ENCODE measurements at places on chromosomes 1 and 21.

GRCh38 chr1:47532921-47533792 lies 95.3 kb downstream of the FOXD2 start:
- DNase-seq, result peak; percentile 37

- no peak for DNase-seq
These were observed 16.4 kb upstream of the C1orf105 start for GRCh38 chr1:172404121-172404520.

GRCh38 chr1:221747839-221748238 lies 6.0 kb upstream of the DUSP10 start:
- no peak for DNase-seq

GRCh38 chr1:30726773-30727684 lies 3.6 kb upstream of the MATN1 start:
- no peak for DNase-seq

DNA sequence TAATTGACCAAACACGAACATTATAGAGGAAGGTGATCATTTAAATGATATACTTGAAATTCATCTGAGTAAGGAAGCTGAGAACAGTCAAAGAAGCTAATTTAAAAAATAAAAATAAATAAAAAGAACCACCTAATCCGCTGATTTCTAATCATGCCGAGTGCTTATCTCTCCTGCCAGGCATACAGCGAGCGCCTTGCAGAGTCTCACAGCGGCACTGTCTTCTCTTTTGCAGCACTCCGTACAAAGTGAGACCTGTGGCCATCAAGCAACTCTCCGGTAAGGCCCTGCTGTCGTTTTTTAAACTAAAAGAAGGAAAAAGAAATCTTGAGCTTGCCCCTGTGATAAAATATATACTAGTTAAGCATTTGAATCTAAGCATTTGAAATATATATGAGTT lies 45.3 kb downstream of the PDE9A start:
- no peak for DNase-seq

GRCh38 chr1:172640111-172640510 lies 18.8 kb upstream of the FASLG start:
- no peak for DNase-seq

DNA sequence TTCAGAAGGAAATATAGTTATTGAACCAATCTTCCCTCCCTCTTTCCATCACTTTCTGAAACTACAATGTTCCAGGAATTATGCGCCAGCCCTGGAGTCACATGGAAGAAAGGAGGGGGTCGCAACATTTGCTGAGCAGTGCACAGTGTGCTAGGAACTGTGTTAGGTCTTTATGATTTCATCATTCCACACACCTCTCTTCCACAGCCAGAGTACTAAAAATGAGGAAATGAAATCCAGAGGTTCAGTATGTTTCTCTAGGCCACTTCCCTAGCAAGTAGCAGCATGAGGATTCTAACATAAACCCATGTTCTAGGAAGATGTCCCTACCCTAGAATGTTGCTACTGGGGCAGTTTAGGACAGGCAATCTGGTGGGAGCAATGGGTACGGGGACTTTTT lies 158.1 kb downstream of the SLC45A1 start:
- DNase-seq, result no peak

DNA sequence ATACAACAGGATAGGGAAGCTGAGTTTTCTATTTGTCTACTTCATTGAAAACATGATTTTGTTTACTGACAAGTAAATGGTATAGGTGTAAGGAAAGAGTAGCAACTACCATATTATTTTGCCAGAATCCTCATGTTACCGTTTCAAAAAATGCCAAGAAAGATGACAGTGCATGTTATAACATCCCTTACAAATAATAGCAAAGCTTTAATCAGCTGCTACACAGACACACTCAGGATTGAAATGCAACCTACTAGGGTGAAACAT lies 331.5 kb downstream of the CHRM3 start:
- DNase-seq, result no peak

GRCh38 chr1:2462819-2463218 lies 13.3 kb upstream of the PLCH2 start:
- no peak for DNase-seq

DNA sequence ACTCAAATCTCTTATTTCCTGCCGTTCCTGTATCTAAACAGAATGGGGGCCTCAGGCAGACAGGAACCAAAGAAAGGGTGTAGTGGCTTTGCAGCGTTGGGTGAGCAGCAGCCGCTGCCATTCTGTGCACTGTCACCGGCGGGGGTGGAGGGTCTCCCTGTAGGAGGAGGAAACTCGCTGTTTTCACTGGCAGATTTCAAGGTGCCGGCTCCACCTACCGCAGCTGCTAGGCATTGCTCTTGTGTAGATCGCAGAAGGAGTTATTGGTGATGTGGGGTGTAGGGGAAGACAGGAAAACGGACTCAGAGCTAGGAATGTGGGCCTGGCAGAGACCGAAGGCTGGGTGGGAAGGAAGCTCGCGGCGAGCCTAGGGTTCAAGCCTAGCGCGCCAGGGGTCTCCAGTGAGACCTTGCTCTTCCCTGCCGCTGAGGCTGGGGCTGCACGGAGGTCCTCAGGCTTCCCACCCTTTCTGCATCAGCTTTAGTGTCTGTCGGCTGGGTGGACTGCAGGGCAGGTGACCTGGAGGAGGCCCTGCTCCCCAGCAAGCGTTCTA lies 20.8 kb downstream of the ATP5PO start:
- peak; percentile 38 for DNase-seq

DNA sequence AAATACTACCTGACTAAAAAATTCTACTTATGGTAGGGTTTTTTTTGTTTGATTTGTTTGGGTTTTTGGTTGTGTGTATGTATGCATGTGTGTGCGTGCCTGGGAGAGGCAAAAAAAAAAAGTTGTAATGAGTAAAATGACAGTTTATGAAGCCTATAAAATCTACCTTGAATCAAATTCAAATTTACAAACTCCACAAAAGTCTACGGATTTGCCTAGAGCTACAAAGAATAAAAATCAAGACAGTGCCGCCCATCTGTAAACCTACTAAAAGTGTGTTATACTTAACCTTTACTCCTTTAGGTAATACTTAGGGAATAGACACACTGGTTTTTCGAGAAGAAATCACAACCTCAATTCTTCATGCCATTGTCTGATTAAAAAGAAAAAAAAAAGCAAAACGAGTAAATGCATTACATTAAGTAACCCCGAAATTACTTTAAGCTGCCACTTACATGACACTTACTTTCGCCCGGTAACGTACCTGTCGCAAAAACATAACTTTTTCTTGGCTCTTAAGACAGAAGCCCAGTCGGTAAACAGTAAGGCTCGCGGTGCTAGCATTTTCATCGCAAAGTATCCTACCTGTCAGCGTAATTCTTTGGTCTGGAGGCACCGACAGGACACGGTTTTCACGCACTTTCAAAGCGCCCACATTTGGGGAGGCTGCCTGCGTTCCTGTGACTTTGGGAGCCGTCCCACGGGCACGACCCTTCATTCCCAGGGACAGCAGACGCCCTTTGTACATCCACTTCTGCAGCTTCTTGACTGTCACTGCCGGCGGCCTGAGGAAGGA lies 951 bp downstream of the SYDE2 start:
- DNase-seq, result no peak

DNA sequence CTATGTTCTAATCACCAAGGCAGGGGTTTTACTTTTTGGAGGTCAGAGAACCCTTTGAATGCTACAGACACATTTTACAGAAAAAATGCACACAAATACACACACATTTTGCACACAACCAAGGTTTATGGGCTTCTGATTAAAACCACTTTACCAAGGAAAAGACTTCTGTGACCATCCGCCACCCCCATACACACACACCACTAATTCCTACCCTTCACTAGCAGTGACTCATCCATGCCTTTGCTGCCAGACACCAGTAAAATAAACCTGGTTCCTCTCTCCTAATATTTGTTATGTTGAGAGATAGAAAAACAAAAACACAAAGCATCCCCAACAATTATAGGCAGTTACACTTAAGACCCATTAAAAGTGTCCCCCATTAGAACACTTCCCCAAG lies 12.9 kb downstream of the PIGM start:
- DNase-seq, result no peak

- DNase-seq, result no peak
These were observed 1379.1 kb upstream of the ADGRL4 start for GRCh38 chr1:80385650-80386049.

GRCh38 chr1:54649130-54649898 lies 7.7 kb downstream of the MROH7 start:
- DNase-seq, result no peak

- no peak for DNase-seq
These were observed 14.0 kb downstream of the ATP5PO start for GRCh38 chr21:33901412-33902288.

DNA sequence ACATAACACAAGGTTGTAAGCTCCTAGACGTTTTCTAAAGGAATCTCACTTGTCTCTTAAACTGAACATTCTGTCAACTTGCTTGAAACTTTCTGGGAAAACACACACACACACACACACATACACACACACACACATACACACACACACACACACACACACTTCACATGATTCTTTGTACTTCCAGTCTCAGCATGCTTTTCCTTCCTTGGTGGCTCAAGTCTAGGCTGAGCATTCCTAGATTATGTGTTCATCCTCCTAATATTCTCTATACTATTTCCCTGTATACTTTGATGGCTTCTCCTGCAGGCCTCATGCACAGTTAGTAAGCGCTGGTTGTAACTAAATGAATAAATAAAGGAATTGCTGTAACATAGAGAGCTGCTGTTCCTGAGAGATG lies 372.1 kb downstream of the PTPRC start:
- DNase-seq, result no peak

DNA sequence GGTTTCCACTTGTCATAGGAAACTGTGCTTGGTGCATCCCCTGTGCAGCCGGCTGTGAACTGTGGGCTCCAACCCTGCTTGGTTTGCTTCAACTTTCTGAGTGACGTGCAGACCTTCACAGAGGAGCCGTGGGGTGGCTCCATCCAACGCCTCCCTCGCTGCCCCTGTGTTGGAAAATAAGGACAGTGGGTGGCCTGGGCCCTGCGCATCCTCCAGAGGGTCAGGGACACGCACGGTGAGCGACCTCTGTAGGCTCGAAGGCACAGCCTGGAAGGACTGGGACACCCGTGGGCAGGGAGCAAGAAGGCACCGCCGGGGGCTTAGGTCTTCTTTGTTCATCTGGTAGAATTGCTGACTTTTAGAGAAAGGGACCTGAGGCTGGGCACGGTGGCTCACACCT lies 6.5 kb upstream of the FAAP20 start:
- no peak for DNase-seq
